ENCODE measurements at places on chromosomes 16 and 17.

DNA sequence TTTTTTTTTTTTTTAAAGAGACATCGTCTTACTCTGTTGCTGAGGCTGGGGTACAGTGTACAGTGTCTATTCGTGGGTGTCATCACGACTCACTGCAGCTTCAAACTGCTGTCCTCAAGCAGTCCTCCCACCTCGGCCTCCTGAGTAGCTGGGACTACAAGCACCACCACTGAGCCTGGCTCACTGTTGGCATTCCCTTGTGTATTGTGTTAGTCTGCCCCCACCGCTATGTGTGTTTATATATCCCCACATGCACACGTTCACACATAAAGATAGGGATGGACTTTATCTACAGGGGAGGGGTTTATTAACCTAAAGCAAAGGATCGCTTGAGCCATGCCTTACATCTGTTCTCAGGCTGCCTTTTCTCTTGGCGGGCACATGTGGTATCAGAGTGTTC is 63.8 kb downstream of the SEC14L1 start:
- no peak for DNase-seq

- no peak for DNase-seq
These were observed 5.8 kb downstream of the CCL2 start for GRCh38 chr17:34260861-34261260.

DNA sequence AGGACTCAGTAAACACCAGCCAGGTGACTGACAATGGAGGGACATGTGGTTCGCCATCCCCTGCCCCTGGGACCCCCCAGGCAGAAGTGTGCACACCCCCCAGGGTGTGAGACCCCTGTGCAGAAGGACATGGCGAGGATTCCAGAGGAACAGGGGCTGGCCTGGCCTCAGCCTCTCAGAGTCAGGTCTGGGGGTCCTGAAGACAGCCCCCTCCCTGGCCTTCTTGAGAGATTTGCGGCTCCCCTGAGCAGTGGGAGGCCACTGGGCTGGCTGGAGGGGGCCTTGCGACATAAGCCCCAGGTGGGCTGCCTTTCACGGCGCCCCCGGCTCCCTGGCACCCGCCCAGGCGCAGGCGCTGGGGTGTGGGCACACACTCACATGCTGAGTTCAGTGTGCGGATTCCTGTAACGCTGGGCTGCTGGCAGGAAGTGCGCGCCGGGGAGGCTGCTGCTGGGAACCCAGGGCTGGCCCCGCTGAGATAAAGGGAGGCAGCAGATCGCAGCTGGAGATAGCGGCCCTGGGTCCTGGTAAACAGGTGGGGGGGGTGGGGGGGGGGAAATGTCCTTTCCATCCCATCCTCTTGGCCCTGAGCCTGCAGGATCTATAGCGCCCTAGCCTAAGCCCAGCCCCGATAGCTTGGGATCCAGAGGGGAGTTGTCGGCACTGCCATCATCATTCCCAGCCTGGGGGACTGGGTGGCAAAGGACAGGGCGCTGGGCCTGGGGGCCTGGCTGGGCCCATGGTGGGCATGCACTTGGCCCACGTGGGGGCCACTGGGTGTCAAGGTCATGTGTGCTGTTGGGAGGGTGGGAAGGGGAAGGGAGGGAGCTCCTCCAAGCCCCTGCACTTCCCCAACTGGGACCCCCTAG is 27.1 kb downstream of the TMEM235 start:
- no peak for DNase-seq

DNA sequence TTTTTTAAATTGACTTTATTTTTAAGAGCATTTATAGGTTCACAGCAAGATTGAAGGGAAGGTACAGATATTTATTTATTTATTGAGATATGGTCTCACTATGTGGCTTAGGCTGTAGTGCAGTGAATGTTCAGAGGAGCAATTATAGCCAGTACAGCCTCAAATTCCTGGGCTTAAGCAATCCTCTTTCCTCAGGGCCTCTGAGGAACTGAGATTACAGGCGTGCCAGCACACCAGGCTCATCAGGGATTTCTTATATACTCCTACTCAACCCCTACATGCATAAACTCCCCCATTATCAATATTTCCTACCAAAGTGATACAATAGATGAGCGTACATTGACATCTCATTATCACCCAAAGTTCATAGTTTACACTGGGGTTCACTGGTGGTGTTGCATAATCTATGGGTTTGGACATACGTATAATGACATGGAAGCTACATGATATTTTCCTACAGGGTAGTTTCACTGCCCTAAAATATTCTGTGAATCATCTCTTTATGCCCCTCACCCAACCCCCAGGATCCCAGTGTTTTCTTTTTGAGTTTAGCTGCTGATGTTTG is 33.5 kb downstream of the HS3ST3B1 start:
- no peak for DNase-seq

DNA sequence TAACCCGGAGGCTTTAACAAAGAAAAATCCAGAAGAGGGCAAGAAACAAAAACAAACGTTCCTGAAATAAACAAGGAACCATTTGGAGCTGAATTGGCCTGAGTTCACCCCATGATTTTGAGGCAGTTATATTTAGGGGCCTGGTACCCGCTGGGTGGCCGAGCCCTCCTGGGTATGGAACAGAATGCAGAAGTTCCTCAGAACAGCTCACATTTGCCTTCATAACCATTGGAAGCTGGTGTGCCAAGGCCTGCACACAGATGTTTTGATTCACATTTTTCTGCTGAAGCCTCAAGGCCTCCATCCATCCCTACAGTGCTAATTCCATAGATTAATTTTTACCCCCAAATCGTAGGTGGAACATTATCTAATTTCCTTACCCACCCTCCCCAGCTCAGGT is 3.3 kb upstream of the ZFHX3 start:
- DNase-seq = no peak

DNA sequence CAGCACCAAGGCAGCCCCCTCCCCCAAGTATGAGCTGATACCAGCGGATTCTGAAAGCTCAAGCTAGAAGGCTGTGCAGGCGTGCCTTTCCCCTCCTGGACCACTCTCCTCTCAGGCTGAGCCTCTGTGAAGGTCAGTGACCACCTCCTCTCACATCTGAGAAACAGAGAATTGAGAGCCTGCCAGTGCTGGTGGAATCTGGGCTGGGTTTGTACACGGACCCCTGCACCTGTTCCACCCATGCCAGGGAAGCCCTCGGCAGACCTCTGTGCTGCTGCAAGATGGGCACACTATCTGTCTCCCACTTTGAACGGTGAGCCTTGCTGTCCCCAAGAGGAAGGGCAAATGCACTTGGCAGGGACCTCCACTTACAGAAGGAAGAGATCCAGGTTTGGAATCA is 54.7 kb upstream of the SDK2 start:
- DNase-seq = no peak

DNA sequence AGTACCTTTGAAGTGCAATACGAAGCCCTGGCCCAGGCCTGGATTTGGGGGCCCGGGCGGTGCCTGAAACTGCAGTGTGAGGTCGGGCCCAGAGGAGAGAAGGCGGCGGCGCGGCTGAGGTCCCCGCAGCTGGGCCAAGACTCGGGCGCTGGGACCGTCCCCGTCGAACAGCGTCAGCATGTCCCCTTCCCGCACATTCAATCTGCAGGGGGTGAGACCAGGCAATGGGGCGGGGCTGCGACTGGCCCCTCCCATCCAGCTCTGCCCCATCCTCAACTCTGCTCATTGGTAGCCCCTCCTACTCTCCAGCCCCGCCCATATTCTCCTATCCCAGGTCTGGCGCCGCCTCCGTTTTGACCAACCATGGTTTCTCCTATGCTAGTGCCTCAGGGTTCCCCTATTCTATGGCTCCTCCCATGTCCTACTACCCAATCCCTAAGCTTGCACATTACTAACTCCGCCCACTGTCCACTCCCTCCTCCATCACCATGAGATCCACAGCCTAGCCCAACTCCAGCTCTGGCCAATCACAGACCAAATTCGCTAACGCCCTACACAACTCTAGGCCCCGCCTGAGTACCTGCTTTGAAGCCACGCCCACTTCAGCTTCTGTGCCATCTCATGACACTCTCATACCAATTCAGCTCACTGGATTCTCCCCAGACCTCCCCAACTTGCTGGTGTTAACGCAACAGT is 14.4 kb upstream of the CDIPT start:
- DNase-seq = no peak

DNA sequence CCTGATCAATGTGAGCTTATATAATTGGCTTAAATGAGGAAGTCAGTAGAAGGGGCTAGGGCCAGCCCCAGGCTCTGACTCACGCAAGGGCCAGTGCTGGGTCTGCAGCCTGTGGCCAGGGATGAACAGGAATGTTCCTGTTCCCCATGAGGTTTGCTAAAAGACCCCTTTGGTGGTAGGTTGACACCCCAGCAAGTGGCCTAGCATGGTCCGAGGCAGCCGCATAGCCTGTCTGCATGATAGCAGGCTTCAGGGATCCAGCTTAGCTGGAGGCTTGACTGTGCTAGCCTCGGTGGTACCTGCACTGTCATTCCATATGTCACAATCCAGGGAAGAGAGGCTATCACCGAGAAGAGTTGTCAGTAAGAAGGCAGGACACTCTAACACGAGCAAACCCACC is 23.5 kb downstream of the TRIM25 start:
- no peak for DNase-seq

DNA sequence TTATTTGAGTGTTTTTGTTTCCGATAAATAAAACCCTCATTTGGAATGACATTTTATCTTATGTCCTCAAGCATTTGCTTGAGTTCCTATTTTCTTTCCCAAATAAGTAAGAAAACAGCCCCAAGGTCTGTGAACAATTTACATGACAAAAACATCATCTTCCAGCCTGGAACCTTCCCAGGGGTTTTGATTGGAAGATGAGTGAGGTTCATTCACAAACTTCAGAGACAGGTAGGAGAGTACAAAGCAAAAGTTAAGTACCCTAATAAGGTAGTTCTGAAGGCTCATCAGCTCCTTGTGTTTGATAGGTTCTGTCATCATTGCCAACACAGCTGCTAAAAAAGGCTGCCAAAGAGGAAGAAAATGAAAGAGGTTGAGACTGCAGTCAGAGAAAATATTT is 772.8 kb downstream of the CDH8 start:
- no peak for DNase-seq

- DNase-seq = no peak
These were observed 182.7 kb downstream of the TMEM132E start for GRCh38 chr17:34762078-34762477.

DNA sequence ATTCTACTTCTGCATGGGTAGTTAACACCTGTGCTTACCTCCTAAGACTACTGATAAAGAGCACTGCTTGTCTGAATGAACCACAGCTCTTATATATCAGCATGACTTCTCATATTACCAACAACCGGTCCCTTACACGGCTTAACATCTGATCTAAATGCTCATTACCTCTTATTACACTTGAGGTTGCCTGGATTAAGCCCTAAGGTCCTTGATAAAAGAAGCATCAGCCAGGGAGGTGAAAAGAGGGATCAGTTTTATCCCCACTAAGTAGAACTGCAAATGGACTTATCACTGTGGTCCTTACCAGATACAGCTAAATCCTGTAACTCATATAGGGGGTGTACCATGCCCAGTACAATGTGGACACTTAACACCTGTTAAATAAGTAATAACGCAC is 8.2 kb upstream of the RSKR start:
- no peak for DNase-seq

DNA sequence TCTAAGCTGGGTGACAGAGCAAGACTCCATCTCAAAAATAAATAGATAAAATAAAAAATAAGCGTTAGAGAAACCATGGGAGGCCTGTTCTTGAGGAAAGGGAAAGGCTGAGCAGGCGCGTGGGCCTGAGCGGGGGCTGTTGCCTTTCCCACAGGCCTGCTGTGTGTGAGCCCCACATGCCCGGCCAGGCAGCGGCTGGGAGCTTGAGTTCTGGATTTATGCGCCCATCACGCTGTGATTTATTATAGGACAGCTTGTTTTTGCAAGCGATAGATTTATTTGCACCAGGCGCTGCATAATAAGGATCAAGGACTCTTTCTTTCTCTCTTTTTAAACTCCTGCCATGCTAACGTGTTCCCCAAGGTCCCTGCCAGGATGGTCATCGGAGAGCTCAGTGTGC is 14.8 kb upstream of the WFDC1 start:
- no peak for DNase-seq

DNA sequence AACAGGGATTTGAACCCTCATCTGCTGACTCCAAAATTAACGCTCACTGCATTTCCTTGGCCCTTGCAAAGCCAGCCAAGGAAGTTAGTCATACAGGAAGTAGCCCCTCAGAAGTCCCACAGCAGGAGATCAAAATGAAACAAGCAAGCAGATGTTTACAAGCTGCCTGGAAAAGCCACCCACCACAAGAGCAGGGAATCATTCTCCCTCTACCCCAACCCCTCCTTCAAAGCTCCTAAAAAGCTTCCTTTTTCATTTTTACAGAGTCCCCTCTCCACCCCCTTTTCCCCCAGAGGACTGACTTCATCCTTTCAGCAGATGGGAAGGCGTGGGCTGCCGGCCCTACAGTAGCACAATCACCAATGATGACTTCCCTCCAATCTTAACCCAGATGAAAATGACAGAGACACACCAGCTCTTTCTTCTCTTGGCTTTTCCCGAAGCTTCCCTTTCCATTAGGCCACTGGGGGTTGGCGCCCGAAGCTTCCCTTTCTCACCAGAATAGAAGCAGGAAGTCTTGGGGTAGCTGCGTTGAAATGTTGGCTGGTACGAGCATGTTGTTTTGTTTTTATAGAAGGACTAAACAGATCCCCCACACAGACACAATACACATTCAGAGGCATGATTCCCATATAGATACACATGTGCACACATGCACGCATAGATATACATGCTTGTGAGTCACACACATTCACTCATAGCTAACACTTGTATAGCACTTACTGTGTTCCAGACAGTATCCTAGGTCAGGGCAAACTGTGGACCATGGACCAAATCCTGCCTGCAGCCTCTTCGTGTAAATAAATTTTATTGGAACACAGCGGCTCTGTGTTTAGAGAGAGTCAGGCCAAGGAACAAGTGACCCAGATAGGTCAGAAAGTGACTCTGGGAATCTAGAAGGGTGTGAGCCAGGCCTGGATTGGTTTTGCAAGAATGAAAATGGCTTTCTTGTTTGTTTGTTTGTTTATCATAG is 17.4 kb downstream of the ITPRIPL2 start:
- no peak for DNase-seq

DNA sequence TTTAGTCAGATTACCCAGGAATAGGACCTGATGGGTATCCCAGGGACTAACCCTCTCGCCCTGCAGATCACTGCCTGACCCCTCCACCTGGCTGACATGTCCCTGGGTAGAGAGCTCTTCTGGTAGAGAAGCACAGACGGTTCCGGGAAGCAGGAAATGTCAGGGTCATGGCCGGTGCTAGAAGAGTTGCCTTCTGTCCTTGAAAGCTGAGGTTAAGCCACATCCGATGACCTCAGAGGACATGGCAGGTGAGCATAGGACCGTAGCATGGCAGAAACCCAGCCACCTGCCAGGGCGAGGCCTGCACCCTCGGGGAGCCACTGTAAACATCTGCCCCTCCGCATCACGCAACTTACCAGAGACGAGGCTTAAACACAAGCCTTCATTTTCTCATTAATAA is 483.7 kb downstream of the SOX9 start:
- DNase-seq = no peak

DNA sequence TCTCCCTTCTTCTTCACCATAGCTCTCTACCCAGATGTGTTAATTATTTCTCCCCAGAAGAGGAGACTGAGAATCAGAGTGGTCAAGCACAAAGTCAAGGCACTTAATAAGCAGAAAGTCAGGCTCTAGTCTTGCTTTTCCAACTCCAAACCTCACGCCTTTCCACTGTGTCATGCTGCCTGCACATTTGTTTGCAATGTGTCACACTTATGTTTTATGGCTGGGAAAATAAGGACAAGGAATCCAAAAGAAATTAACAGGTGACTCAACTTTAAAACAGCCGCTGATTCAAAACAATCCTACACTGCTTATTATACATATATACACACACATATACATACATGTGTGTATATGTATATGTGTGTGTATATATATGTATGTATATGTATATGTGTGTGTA is 255.7 kb upstream of the DYNLRB2 start:
- peak; percentile 11 for DNase-seq

Measured in AG09319 (cell line).